Activated T-cell treated with anti-CD3 and anti-CD28 coated beads for 24 hours (primary cell): ENCODE measurements at places on chromosomes 5 and 9.
A peak's percentile ranks its signal among the peaks of the same experiment; 100 is the strongest.

GRCh38 chr5:33641744-33642505 lies 201.2 kb downstream of the TARS1 start:
- DNase-seq, result no peak

- DNase-seq, result no peak
Observed at GRCh38 chr5:149946118-149946517, 1.5 kb upstream of the PDE6A start.

DNA sequence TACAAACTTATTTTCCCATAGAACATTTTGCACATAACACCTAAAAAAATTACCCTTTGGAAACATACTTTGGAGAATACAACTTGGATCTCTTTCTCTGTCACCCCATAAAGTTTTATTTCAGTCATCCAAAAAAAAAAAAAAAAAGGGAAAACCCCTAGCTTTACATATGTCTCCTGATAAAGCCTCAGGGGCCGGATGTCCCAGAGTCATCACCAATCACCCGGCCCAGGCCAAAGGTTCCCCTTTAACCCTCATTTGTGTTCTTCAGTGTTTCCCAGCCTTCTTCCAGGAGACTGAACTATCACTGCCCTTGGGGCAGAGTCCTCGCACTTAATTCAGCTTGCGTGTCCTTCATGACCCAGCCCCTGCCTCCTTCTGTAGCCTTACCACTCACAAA lies 28.8 kb downstream of the ANXA6 start:
- no peak for DNase-seq

- no peak for DNase-seq
Observed at GRCh38 chr5:143314659-143315058, 88.8 kb downstream of the NR3C1 start.

GRCh38 chr5:72179028-72179815 lies 71.9 kb downstream of the MAP1B start:
- no peak for DNase-seq

DNA sequence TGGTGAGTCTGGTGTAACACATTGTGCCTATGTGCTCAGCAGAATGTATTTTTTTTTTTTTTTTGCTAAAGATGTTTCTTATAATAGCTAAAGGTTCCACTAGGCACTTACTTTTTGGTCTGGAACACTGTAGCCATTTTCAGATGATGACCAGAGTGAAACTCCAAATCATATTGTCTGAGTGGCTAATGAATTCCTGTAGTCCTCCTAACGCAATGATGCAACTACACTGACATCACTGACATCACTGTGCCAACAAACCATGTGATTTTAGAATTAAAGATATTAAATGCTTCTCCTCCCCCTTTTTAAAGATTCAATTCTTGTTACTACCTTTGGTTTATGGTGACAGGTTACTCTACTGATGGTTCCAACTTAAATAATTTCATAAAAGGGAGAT lies 28.8 kb downstream of the JAKMIP2 start:
- DNase-seq, result no peak

DNA sequence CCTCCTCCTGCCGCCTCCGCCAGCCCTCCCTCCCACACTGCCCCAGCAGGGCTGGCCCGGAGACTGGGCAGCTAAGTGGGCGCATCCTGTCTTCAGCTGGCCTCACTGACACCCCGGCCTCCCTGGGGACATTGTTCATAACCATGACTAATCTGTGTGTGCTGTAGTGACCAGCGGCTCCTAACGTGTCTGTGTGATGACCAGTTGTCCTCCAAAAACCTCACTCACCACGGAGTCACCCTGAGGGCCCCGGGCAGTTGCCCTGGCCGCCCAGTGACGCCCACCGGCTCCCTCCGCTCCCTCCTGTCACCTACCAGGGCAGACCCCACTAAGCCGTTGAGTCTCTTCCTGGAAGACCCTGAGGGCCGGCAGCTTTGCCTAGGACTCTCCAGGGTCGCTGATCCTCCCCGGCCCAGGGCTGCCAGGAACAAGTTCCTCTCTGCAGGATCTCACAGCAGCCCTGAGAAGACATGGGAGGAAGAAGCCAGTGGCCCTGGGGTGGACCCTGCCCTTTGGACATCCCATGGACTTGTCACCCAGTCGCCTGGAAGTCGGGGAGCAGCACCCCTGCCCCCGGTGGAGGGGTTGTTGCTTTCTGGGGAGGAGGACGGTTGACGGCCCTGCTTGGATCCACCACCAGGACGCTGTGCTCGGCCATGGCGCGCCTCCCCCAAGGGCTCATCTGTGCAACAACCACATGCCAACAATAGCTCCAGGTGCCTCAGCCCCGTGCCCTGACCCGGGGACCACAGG lies 110.2 kb upstream of the LMX1B start:
- no peak for DNase-seq

- peak; percentile 11 for DNase-seq
Observed at GRCh38 chr5:72366324-72366976, 46.3 kb downstream of the PTCD2 start.

DNA sequence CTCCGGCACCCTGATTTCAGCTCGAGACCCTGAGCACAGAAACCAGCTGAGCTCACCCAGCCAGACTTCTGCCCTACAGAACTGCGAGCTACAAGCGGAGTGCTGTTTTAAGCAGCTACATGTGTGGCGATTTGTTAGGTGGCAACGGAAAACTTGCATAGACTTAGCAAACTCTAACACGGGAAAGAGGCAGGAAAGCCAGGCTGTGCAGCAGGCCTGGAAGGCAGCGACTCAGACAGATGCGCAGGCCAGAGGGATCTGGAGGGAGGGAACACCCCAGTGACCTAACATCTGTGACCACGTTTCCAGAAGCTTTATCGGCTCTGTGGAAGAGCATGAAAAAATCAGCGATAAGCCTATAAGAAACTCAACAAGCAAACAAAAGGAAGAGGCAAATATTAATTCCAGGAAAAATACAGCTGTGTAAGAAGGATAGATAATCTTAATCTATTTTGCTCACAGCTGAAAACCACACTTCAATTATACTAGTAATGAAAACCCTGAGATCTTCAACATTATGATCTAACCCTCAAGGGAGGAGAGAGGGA lies 11.0 kb downstream of the UBAC1 start:
- no peak for DNase-seq

GRCh38 chr5:13659391-13659790 lies 285.1 kb downstream of the DNAH5 start:
- DNase-seq, result no peak

DNA sequence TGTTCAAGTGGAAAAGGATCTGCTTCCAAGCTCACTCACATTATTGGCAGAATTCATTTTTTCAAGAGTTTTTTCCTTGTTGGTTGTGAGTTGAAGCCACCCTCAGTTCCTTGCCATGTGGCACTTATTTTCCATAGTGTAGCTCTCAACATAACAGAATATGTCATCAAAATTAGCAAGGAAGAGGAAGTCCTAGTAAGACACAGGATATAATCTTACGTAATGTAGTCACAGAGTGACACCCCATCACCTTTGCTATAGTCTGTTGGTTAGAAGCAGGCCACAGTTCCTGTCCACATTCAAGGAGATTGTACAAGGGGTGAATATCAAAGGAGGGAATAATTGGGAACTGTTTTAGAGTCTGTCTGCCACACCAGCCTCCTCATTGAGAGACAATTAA lies 15.7 kb downstream of the IRGM start:
- no peak for DNase-seq

DNA sequence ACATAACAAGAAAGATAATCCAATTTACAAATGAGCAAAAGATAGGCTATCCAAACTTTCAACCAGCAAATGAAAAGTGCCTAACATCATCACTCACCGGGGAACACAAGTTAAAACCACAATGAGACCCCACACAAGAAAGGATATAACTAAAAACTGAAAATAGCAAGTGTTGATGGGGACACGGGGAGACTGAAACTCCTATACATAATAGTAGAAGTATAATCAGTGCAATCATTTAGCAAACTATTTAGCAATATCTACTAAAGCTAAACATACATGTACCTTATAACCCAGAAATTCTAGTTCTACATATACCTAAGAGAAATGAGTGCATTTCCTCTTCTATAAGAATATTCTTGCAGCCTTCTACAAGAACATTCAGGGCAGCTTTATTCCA lies 72.5 kb downstream of the RICTOR start:
- no peak for DNase-seq

DNA sequence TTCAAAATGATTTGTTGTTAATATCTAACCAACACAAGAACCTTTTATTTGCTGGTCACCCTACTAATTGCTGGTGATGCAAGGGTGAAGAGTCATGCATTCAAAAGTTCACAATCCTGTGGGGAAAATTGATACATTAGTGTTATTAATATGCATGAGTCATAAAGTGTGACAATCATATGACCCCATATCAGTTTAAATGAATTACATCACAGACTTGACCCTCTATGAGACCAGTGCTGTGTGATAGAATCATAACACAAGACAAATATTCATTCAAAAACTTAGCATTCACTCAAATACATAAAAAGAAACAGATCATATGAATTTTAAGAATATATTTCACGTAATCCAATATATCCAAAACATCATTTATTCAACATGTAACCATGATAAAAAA lies 304.6 kb upstream of the CDH12 start:
- no peak for DNase-seq

DNA sequence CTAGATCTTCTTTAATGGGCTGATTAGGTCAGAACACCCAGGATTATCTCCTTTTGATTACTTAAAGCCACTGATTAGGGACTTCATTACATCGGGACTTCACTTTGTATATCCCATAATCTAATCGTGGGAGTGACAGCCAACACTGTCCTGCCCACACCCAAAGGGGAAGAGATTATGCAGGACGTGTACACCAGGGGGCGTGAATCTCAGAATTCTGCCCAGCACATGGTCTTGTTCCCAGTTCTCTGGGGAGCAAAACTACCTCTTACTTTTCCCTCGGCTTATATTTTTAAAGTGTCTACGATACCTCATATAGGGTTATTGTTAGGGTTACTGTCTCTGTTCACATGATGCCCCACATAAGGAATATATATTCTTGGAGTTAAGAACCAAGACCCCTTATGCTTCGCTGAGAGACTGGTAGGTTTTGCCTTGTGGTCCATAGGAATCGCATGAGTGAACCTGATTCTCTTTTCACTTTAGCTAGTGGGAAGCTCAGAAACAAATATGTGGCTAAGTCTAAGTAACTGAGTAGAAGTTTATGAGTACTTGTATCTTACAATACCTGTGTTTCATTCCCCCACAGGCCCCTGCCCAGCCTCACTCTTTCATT lies 192.7 kb downstream of the GNA14 start:
- peak; percentile 18 for DNase-seq

GRCh38 chr5:36066001-36066539 lies 612 bp downstream of the UGT3A2 start:
- DNase-seq, result no peak

GRCh38 chr5:52269859-52270258 lies 517.9 kb upstream of the ITGA1 start:
- no peak for DNase-seq

DNA sequence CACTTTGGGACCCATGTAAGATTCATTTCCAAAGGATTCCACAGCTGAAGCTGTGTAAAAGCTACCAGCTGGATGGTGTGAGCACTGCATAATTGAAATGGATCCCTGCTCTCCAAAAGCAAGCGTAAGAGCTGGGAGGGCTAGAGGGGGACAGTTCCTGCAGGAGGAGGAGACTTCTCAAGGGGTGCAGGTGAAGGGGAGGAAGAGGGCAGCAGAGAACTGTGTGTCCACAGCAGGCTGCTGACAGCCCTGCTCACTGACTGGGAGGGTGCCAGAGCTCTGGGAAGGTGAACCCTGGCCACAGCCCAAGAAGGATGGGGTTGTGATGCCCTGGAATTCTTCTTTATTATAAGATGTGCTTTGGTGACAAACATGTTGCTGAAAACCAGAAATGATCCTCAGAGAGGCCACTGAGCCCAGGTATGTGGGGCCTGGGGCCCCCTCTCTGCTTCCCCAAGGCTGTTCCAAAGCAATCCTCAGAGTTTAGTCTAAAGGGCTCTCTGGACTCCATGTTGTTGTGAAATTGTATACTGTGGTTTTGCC lies 112.8 kb upstream of the SLC25A48 start:
- no peak for DNase-seq

- no peak for DNase-seq
Observed at GRCh38 chr9:27518006-27518405, 6.1 kb upstream of the IFNK start.

- DNase-seq, result no peak
Observed at GRCh38 chr9:110048976-110049698, 158.8 kb downstream of the C9orf152 start.

DNA sequence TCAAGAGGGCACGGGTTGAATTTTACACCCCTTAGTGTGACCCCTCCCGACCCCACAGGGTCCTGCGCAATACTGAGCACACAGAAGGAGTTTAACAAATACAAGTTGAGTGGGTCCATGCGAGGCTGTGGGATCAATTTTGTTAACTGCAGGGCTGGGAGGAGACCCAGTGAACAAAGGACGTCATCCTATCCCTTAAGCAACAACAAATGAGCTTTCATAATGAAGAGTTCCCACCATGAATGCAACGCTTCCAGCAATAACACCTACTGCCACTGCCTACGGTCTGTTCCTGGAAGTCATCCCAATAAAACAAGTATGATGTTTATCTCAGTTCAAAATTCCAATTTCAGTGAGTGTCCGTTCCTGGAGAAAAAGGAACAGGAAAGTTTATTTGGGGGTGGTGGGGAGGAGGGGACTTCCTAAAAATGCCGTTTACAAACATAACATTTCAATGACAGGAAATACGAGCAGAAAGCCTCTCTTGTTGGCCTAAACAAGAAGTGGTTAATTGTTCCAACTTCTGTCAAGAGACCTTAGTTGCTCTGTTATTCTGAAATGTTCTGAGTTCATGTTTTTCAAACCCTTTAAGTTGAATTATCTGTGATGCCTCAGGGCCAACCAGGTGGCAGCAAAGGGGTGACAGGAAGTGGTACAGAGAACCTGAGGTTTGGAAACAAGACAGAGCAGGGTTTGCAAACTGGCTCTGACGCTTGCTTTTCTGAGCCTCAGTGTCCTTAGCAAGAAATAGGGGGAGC lies 65.8 kb upstream of the PLPP6 start:
- DNase-seq, result peak; percentile 9

DNA sequence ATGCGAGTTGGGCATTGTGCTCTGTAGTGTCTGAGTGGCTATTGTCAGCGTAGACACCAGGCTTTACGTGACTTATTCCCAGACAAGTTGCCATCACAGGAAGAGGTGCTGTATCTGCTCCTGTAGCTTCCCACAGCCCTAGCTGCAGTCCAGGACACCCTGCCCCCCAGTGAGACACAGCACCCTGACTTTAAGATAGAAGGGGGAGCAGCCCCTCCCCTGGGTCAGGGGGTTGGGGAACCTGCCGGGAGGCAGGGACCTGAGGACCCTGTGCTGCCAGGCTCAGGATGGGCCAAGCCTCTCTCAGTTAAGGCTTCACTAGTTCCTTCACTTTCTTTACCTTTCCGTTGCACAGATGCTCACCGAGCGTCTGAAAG lies 75.4 kb downstream of the NEK6 start:
- DNase-seq, result no peak
